ENCODE measurements at places on chromosomes 7 and 10.

- DNase-seq = no peak
Measured at GRCh38 chr7:21099432-21099831, 312.7 kb upstream of the SP8 start.

DNA sequence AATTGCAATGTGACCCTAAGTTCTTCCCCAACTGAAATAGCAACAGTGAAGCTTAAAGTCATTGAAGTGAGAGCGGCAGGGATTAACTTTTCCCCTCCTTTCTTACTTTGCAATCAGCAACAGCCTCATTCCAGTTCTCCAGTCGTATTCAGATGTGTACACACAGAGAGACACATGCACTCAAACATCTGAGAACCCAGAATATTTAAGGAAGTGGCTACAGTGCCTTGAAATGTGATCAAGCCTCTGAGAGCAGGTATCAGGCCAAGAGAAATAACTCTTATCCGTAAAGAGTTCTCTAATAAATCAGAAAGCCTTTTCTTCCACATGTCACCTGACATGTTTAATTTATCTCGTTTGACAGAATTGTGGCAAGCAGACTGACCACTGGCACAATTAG lies 388.9 kb upstream of the NPVF start:
- DNase-seq = no peak

- DNase-seq = no peak
Measured at GRCh38 chr10:17122726-17123661, 6.6 kb downstream of the CUBN start.

DNA sequence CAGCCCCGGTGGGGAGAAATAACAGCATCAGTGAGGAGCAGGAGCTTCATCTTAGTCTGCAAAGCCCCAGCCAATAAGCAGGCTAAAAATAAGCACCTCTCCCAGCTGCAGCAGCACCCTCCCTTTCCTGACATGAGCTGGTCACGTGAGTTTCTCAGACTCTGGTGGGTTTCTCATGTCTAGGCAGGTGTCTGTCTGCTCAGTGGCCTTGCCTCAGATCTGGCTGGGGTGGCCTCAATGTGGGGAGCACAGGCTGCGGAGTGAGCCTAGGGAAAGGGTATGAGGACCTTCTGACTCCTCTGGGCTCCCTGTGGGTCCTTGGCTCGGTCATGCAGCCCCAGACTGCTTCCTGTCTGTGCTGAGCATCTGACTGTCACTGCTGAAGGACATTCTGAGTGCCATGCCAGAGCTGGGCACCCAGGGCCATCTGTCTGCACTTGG lies 81.6 kb upstream of the LRRC4 start:
- no peak for DNase-seq

- no peak for DNase-seq
Measured at GRCh38 chr7:103141753-103142404, 7.0 kb downstream of the NAPEPLD start.

- no peak for DNase-seq
Measured at GRCh38 chr7:139797607-139798006, 19.8 kb upstream of the HIPK2 start.

GRCh38 chr7:94345907-94346306 lies 48.8 kb upstream of the COL1A2 start:
- no peak for DNase-seq

DNA sequence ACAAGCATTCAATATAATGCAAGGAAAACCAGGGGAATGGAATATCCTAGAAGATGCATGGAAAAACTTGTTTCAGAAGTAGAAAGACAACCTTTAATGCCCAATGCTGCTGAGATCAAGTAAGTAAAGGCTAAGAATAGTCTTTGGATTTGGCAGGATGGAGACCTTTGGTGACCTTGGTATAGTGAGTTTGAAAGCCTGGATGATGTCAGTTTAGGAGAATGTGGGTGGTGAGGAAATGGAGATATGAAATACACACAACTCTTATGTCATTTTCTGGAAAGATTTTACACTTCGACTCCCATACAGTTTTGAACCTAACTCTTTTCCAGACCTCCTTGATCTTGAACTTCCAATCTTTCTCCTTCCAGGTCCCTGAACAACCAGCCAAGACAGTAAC lies 185.7 kb downstream of the TFEC start:
- no peak for DNase-seq

DNA sequence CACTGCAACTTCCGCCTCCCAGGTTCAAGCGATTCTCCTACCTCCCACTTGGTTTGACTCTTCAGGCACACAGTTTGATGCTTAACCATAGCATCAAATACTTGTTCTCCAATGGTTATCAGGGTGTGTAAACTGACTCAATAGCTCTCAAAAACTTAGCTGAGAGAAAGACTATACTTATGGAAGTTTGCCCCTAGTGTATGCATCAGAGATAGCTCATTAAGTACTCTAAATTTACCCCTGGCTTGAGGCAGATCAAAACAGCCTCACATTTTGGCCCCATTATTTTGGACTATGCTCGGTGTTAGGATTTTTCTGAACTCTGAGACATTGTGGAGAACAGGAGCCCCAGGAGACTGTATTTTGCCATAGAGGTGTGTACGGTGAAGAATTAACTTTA lies 40.8 kb upstream of the SLC35B4 start:
- DNase-seq = no peak

- DNase-seq = no peak
Measured at GRCh38 chr7:92340016-92340415, 94.2 kb downstream of the ANKIB1 start.

DNA sequence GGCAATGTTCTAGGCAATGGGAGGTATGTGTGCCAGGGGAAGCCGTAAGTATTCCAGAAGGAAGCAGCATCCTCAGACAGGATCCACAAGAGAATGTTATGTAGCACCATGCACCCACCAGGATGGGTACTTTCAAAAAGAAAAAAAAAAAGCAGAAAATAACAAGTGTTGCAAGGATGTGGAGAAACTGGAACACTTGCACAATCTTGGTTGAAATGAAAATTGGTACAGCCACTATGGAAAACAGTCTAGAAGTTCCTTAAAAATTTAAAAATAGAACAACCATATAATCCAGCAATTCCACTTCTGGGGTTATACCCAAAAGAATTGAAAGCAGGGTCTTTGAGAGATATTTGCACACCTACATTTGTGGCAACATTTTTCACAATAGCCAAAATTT lies 20.2 kb downstream of the C10orf71 start:
- no peak for DNase-seq

DNA sequence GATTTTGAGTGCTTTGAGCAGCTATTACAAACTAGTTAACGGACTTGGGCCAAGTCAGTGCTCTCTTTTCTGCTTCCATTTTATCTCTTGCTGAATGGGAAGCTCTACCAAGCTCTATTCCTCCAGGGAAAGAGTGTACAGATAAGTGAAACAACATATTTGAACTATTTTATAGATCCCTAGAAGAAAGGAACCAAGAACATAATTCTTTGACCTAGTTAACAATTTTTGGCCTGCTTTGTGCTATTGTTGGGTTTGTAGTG lies 244.8 kb downstream of the PRKG1 start:
- DNase-seq = no peak

GRCh38 chr7:41693150-41693997 lies 9.5 kb downstream of the INHBA start:
- peak; percentile 11 for DNase-seq

- no peak for DNase-seq
Measured at GRCh38 chr7:30162133-30162532, 27.3 kb downstream of the MTURN start.

DNA sequence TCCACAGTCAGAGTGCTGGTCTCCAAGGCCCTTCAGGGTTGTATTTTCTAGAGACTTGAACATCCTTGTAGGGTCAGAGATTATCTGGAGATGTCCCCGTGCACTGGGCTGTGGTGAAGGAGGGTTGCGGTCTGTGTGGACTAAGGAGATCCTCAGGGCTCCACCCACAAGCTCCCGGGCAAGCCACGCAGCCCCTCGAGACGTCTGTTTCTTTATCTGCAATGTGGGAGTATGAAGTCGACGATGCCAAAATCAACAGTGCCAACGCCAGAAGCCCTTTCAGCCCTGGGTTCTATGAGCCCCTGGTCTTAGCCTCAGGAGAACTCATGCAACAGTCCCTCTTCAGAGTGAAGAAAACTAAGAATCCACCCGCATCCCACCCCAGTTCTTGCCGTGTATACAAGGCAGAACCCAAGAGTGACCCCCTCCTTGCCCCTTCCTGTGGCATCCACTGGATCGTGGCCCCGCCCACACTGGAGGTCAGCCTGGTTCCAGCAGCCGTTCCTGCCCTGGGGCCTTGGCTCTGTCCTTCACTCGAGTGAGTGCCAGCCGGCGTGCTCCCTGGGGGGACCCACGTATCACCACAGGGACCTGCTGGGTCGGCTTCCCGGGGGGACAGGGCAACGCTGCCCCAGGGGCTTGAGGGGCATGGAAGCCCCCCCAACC lies 6.0 kb upstream of the SHH start:
- no peak for DNase-seq

GRCh38 chr10:56351909-56352630 lies 9.0 kb downstream of the ZWINT start:
- DNase-seq = no peak

GRCh38 chr7:36986511-36986933 lies 262.2 kb upstream of the AOAH start:
- DNase-seq = peak; percentile 90

DNA sequence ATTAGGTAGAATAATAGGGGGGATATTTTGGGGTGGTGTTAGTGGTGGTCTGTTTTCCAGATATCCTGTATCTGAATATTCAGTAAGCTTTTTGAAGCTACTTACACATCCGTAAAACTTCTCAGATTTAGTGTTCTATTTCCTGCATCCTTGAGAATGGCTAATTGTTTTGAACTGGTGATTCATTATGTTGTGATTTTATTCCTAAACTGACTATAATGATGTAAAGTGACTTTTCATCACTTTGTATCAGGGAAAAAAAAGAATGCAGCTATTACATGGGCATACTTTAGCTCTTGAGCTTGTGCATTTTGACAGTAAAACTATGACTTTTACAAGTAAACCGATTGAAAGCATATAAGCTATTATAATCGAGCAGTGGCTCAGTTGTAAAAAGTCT lies 18.2 kb downstream of the WAC start:
- DNase-seq = no peak

- DNase-seq = no peak
Measured at GRCh38 chr7:35647171-35647574, 47.8 kb downstream of the HERPUD2 start.

DNA sequence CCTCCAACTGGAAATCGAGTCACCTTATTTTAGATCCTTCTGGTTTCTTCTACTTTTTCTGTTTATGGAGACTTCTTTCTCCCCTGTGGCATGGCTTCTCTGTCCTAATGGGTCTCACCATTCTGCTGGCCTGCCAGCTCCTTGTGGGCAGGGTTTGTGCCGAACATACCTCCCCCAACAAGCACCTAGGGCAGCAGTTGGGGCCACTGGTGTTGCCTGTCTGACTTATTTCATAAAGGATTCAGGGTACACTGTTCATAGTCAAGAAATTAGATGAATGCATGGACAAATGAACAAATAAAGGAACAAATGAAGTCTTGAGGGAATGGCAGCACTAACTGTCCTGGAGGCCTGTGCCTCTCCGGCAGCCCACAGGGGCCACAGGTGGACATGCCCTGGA lies 55.6 kb upstream of the DOCK1 start:
- no peak for DNase-seq

DNA sequence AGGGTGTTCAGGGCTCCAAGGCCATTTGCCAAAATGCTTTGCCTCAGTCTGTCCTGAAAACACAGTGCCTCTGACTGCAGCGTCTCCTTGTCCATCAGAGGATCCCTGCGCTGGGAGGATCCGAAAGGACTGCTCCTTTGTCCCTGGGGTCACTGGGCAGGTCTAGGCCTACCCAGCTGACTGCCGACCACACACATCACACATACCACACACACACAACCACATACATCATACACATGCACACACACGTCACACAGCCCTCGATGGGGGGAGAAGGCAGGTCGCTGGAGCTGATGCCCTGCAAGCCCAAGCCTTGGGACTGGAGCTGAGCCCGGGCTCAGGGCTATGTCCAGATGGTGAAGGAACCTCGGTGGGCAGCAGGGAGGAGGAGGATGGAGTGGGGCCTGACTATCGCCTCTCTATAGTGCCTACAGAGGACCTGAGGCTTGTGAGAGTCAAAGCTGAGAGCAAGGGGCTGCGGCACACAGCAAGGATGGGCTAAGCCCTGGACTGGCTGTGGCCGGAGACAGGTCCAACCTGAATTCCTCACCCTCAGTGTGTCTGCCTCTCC lies 29.1 kb downstream of the GPRIN2 start:
- no peak for DNase-seq

GRCh38 chr10:36538953-36539586 lies 586.3 kb upstream of the ANKRD30A start:
- no peak for DNase-seq

DNA sequence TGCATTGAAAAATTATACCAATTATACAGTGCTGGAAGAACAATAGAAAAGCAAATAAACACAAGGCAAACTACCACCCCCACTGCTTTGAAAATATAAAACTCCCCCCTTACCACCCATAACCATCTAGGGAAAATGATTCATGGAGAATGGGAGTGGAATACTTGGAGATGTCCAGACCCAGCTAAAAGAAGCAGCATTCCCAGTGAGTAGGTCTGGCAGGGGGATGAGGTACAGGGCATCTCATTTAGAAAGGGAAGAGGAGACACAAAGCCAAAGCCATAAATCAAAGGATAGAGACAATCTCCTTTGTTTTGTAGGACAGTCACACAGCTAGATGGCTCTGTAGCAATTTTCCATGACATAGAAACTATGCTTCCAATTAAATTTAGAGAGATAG lies 36.0 kb upstream of the DGKI start:
- DNase-seq = no peak

DNA sequence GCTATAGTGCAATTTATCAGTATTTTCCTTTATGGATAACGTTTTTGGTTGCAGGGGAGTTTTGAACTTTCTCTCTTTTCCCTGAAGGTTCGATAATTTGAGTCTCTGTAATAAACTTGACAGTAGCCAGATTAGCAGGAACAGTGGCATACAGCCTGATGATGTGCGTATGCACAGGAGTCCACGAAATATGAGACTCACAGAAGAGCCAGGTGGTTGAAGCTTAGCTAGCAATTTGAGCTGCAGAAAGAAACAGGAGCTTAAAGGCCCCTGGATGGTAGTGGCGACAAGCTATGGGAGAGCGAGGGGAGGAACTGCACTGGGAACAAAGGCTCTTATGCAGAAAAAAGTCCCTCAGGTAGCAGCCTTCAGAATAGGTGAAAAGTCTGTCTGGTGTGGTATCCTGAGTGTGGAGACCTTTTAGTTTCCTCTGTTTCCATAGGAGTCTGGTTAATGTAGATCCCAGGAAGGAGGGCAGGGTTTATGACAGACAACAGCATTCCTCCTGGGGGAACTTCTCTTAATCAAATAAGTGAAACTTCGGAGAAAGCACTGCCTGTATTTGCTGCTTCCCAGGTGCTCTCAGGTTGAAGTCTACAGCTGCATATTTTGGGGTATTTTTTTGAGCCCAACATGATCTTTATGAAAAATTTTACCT lies 32.7 kb downstream of the FANK1 start:
- no peak for DNase-seq

GRCh38 chr10:1677307-1677939 lies 59.9 kb downstream of the ADARB2 start:
- DNase-seq = no peak

DNA sequence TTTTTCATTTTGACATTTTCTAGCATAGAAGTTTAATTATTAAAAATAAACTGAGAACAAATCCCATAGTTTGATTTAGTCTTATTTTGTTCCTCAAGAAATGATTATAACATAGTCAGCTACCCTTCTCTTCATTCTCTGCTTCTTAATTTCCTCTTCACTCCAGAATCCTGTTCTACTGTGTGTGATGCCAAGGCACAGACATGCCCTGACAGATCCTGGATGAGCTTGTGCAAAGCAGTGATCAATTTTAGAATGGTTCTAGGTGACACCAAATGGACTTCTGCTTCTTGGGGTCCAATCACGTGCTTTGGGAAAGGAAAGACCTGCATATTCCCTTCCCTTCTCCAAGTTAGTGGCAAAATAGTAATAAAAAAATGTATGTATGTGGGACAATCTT lies 665.6 kb downstream of the MAGI2 start:
- no peak for DNase-seq

Data from NCI-H1105 treated with DMSO at 0.1 percent for 48 hours (cell line).